Osteocyte (in vitro differentiated cells): ENCODE measurements at places on chromosomes 2 and 18.

DNA sequence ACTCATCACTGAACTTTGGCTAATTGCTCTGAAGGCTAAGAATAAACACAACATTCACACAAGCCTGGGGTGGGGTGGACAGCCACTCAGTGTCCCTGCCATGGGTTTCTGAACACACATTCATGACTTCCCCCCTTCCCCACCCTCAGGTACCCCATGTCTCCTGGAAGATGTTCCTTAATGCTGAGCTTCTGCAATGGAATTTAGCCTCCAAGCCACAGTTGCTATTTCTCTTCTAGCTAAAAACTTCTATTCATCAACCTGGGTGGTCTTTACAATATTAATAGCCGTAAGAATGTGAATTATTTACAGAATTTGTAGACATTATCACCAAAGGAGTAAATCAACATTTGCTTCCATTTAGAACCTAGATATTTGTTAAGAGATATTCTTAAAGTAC lies 175.1 kb downstream of the ACKR3 start:
- DNase-seq, result no peak

DNA sequence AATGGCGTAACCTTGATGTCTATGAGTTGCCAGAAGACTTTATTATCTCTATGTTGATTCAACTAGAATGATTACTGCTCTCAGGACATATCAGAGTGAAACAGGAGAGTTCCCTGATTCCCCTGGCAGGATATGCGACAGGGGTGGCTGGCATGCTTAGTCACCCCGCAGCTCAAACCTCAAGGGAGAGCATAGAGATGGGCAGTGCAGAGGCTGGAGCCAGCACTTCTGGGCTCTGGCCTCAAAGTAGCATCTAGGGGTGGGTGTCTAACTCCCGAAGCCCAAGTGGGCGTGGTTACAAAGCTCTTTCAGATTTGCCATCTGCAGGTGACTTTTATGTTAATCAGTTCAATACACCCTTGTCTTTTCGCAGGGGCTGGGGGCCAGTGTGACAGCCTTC lies 391.6 kb downstream of the ADCYAP1 start:
- DNase-seq, result no peak

DNA sequence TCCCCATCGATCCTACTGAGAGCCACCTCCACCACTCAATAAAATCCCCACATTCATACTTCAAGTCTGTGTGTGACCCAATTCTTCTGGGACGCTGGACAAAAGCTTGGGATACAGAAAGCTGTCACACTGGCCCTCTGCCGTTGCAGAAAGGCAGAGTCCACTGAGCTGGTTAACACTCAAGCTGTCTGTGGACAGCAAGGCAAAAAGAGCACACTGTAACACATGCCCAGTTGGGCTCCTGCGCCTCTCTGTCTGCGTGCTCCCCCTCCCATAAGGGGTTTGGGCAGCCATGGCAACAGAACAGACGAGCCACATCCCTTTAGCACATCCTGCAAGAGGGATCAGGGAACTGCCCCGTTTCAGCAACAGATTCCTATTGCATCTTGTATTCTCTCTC lies 106.9 kb upstream of the RGPD4 start:
- no peak for DNase-seq

- DNase-seq, result peak; percentile 57
Measured at GRCh38 chr2:26911911-26912861, 58.3 kb upstream of the MAPRE3 start.

DNA sequence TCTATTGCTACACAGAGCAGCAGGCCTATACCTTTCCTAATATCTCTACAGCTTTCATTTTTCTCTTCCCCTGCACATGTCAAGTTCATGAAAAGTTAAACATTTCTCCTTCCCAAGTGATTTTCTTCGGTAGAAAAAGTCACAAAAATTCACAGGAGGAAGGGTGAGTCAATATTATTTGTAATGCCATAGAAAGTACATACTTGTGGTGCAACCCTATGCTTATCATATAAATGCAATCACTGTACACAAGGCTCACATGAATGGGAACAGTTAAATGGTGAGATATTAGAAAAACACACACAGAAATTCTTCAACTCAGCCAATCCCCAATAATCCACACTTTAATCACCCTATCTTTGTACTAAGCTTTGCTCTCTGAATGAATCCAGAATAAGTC lies 651.6 kb downstream of the LRRTM4 start:
- no peak for DNase-seq

DNA sequence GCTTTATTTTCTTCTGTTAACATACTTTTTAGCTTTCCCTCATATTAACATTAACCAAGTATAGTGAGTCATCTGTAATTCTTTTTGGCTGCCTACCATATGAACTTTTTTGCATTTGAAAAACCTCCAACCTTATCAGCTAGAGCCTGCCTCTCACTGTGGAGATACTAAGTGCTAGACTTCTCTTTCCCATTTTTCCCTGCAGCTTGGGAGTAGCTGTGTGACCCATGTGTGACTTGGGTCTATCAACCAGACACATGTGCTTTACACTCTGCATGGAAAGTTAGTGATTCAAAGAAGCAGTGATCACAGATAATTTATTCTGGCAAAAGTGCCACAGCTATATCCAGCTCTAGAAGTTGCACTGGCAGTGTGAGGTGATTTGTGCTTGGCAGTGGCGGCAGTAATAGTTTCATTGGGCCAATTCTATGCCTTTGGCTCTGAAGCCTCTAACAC lies 36.3 kb downstream of the PREPL start:
- no peak for DNase-seq

GRCh38 chr2:74223941-74224770 lies 25.7 kb downstream of the MTHFD2 start:
- DNase-seq, result peak; percentile 23

GRCh38 chr2:187435078-187435477 lies 13.0 kb downstream of the CALCRL start:
- DNase-seq, result no peak

- DNase-seq, result no peak
Measured at GRCh38 chr2:66031236-66031635, 403.7 kb upstream of the MEIS1 start.

DNA sequence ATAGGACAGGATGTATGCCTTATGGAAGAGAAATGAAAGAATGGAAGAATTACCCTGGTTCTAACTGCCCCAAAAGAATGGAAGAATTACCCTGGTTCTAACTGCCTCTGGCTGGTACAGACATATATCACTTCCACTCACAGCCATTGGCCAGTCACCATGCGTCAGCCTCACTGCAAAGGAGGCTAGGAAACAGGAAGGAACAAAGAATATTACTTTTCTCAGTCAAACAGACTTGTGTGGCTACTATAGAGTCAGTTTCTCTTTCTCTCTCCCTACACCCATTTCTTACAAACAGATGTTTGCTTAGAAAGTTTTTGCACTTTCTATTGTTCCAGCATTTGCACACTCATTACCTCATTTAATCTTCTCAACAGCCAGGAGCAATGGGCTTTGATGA lies 1111.1 kb upstream of the KLHL29 start:
- DNase-seq, result no peak

DNA sequence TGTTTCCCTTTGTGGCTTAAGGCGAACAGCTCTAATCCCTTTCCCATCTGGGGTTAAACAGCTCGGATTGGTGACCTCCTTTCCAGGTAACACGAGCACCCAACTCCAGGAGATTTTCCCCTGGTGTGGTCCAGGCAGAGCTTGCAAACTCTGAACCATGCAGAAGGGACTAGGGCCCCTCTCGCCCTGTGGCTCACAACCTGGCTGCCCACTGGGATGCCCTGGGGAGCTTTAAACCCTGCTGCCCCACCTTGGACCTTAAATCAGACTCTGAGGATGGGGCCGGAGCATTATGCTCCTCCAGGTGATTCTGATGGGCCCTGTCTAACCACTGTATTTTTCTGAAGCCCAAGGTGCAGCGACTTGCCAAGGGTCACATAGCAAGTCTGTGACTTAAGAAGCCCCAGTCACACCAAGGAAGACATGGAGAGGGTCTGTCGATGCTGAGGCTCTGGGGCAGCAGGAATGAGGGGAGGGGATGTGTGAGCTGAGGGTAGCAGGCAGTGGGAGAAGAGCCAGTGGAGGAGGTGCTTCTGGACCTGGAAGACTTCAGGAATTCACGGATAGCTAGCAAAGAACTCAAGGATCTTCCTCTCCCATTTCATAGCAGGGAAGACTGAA lies 5.9 kb downstream of the ARID5A start:
- DNase-seq, result no peak

DNA sequence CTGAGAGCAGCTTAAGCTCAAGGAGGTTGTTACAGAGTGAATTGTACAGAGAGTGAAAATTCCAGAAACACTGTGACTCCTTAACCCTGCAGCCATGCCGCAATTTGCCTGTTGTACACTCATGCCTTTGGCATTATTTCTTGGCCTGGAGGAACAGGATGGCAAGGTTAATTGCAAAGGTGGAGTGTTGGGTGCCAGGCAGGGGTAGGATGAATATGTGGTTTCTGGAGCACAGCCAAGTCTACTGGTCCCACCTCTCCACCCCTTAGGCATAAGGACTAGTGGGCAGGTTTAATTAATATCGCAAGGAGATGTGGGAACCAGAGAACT lies 250.2 kb downstream of the LRRTM1 start:
- no peak for DNase-seq

- DNase-seq, result peak; percentile 44
Measured at GRCh38 chr2:239714116-239714515, 311.0 kb downstream of the NDUFA10 start.

DNA sequence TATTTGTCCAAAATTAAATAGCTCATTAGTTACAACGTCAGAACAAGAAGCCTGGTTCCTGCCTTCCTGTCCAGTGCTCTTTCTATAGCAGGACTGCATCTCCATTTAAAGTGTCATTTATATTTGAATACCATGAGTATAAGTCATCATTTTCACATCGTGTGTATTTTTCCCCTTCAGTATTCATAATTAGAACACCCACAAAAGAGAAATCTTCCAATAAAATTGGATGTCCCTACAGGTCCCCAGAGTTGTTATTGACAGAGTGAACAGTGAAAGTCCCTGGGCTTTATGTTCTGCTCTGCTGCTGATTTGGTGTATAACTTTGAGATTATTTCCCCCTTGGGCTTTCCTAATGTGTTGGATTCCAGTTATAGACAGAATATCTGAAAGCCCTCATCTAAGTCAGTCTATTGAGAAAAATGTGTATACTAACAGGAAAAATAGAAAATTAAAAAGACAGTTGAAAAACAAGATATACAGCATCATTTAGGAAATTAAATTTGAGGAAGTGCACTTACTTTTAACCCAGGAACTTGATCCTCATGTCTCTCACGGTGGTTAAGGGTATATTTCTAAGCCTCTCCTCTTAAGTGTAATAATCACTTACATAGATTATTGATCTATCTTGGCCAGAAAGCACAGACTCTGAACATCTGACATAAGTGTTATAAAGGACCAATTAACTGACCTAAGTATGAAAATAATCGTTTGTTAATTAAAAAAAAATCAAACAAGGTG lies 15.2 kb upstream of the REV1 start:
- DNase-seq, result no peak

GRCh38 chr18:44961288-44961995 lies 280.8 kb downstream of the SETBP1 start:
- no peak for DNase-seq

DNA sequence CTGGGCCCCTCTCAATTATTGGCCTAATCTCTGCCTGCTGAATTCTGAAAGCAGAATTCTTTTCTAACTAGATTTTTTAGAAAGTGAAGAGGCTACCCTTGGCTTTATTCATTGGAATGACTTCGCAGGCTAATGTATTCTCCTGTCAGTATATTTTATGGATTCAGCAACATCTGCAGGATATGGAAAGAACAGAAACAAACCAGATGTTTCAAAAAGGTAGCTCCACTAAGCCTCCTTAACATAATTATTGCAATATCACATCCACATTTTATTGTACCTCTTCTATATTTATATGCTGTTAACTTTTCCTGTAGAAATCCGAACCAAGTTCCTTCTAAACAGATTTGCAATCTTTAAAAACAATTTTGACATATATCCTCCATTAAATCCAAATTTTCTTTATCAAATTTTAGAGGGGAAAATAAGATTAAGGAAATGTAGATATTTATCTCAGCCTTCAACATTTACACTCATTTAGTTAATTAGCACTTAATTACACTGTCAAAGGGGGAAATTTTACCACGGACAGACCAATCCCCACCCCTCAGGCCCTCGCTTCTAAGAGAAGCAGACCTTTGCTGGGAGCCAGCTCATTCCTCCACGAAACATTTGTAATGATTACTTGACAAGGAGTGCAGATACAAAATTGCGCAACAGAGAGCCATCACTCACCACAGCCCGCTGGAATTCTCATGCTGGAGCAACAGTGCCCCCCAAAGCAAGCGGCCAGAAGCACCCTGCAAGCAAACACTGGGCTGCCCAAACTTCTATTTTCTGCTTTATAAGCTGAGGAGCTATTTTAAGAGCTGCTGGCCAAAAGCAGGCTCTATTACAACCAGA lies 253.4 kb downstream of the ETAA1 start:
- peak; percentile 86 for DNase-seq

- DNase-seq, result no peak
Measured at GRCh38 chr2:200798514-200798913, 13.2 kb upstream of the BZW1 start.

- no peak for DNase-seq
Measured at GRCh38 chr2:53635694-53636093, 131.9 kb upstream of the CHAC2 start.

DNA sequence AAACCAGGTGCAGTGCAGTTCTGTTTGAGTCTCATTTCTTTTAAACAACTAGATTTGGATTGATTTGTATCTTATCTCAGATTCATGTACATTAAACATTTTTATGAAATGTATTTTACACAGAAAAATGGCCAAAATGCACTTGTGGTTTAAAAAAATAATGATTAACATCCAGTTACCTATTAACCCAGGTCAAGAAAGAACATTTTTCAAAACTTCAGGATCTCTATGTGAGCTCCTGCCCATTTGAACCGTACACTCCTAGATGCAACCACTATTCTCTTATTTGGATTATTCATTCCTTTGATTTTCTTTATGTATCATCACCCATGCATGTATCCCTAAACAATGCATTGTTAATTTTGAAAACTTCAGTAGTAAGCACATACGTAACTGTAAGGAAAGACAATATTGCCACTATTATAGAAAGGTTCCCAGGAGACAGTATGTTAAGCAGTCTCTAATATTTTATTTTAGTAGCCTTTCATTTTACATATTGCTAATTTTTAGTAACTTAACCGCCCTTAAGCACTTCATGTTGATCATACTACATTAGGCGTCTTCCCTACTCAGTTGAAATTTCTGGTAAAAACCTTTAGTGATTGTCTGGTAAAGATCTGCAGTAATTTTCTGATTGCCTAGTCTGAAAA lies 22.7 kb downstream of the RNF138 start:
- DNase-seq, result no peak

DNA sequence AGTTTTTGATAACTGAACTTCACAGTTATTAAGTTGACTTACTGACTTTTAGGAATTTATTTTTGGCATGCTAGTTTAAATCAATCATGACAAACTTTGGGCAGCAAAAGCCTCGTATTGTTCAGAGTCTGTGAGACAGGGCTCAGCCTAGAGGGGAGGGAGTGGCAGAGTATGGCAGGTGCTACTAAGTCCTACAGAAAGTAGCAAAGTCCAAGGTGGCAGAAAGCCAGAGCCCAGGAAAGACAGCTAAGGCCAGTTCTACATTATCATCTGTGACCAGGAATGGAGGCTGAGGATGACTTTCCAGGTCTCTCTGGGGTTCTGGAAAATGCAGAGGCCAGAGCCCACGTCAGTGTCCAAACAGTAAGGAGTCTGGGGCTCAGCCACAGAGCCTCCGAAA lies 34.2 kb downstream of the CHST10 start:
- DNase-seq, result peak; percentile 53
